Right renal pelvis (tissue), 4 donors: ENCODE measurements at places on chromosomes 11 and 22. TPM values are rescaled to one million over a fixed set of nuclear protein-coding genes. Genes with fewer than 3 reads are reported as not detected.
A peak's percentile ranks its signal among the peaks of the same experiment; 100 is the strongest.

DNA sequence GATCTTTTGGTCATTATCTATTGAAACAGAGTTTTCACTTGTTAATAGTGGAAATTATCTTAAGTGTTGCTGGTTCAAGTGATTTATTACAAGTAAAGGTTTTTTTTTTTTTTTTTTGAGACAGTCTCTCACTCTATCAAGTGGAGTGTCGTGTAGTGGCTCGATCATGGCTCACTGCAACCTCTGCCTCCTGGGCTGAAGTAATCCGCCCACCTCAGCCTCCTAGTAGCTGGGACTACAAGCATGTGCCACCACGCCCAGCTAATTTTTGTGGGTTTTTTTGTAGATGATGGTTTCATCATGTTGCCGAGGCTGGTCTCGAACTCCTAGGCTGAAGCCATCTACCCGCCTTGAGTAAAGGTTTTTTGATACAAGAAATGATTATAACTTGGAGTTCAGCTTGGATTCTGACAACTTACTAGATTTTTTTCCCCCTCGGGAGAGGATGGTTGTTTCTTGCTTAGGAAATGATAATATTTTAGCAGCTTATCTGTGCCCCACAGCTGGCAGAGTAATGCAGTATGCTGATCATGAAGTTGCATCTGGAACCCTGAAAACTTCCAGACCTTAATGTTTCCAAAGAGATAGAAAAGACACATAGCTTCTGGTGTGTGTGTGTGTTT, 68.9 kb downstream of the MTMR3 start:
- no peak for DNase-seq

The SESN3 gene
- 89.7 TPM for polyA plus RNA-seq

The KAT5 gene
- polyA plus RNA-seq, result 69.9 TPM

- DNase-seq, result no peak
Measured at GRCh38 chr11:120514541-120515121, 3.1 kb downstream of the GRIK4 start.

The GLB1L3 gene
- polyA plus RNA-seq, result 1.00 TPM

DNA sequence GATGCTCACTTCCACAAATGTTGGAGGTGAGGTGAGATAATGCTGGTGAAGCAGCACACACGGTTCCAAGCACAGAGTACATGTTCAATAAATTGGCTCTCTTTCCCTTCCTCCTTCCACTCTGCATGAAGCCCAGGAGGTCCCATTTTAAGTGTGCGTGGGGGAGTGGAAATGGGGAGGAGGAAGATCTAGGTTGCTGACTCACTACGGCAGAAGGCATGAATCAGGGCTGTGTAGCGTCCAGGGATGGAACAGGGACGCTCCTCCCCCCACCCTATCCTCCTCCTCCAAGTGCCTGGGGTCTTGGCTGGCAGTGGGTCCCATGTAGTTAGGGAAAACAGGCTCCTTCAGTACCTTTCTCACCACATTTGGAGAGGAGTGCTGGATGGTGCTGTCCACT, 44.2 kb downstream of the TRIM66 start:
- no peak for DNase-seq

DNA sequence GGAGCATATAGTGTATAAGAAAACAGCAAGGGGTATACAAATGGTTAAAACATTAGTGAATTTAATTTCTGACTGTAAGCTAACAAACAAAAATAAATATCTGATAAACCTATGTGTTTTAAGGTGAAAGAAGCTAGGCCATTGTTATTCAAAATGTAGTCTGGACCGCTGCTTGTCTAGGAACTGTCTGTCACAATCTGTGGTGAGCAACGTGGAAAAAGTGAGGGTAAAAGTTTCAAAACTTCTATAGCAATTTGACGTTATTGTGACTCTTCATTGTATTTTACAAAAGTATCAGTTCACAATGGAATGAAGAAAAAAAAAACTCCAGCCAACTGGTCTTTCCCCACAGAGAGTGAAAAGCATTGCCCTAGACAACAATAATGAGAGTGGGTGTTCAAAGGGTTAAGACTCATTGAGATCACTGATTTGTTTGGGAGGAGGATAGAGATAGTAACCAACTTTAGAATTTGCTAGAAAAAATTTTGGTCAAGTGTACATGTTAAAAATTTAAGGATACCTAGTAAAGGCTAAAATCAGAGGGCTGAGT, 79.1 kb downstream of the UVRAG start:
- no peak for DNase-seq

DNA sequence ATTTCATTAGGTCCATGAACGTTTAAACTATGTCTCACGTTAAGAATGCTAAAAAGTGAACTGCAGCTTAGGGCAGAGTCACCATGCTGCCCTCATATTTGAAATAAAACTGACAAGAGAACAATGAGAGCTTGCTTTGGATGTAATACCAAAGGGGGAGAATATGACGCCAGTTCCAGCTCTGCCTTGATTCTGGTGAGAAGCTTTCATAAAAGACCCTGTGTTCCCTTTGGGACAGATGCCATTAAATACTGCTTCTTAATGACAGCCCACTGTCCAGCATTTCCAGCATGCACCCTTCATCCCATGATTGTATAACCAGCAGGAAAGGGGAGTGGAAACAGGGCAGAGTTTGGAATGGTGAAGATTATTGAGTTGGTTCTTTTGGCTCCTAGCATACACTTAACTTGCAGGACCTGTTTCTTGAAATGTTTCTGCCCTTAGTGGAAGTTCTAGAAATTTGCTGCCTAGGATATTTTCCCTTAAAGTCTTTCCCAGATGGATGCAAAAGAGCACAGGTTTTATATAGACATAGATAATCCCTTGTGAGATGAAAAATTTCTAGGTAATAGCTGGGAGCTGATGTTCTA, 139.3 kb upstream of the LDLRAD3 start:
- no peak for DNase-seq

The HTR3A gene
- polyA plus RNA-seq, result 0.17 TPM

The MMP12 gene
- 1.7 TPM for polyA plus RNA-seq

The CEND1 gene
- 0.96 TPM for polyA plus RNA-seq

The SLC22A25 gene
- polyA plus RNA-seq, result not detected

DNA sequence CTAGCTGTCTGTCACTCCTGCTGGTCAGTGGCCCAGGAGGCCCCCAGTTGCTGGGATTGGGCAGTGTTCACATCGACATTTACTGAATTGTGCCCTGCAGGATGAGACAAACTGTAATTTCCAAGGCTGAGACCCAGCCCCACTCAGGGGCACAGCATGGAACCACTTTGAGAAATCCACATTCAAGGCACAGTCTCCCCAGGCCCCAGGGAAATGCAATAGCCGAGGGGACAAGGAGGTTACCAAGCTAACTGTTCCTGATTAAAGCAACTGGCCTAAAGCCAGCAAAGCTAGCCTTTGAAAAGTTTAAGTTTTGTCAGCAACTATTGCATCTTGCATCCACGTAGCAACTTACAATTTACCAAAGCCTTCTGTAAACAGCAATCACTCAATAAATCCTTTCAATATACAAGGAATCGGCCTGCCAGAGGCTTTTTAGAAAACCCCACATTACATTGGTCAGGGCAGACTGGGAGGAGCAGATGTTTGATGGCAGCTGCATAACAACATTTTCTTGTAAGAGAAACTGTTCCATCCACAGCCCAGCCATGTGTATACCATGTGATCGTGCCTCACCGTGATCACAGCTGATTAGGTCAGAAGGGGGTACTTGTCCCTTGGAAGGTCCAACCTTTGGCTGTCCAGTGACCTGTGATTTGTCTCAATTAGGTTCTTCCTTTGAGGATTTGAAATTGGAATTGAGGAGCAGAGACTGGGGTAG, 103.9 kb downstream of the TENM4 start:
- no peak for DNase-seq

The GAS2 gene
- polyA plus RNA-seq, result 11.5 TPM

DNA sequence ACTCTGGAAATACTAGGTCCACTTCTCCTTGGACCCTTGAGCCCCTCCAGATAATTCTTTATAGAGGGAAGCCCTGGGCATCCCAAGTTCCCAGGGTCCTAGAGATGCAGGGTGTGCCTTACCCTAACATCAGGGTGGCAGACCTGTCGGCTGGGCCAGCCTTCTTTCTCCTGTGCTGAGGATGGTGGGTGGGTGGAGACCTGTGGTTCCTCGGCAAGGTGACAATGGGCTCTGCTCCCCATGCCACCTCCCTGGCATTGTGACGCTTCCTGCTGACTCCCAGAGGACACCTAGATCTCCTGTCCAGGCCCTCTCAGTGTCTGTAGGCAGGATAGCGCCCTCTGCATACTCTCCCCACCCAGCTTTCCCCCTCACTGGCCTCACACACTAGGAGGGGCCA, 3.8 kb upstream of the DERL3 start:
- no peak for DNase-seq

The MMP27 gene
- not detected for polyA plus RNA-seq

DNA sequence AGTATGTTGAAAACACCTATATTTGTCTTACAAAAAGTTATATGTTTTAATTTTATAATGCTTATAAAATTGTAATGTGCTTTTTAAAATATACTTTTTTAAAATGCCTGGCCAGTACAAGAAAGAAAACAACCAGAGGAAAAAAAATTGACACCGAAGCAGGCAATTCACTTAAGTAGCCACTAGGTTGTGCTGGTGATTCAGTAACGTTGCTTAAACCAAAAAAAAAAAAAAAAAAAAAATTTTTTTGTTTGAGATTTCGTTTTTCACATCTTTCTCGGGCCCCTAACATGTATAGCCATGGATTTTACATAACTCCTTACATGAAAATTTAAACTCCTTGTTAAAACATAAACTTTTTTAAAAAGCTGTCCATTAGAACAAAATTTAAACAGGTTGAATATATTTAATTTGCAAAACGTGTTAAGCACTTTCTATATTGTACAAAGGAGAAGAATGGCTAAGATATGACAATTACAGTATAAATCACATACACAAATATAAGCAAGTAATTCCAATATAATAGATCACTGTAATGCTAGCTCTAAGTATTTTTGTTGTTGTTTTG, 9.2 kb downstream of the OR8B4 start:
- DNase-seq, result peak; percentile 18

DNA sequence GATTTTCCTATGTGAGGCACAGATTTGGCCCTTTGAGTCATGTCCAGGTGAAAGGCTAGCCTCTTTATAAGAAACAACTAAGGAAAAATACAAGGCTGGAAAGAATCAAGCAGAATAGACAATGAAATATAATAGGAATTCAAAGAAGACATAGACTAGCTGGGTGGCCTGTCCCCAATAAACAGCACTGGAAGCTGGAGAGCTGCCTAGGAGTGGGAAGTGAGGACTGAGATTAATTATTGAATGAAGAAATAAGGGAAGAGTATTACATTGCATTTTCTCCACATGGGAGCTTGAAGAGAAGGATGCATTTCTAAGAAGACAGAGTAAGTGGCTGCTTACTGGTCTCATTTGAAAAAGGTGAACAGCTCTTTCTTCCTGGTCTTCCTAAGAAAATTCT, 100.0 kb downstream of the CCDC34 start:
- no peak for DNase-seq

GRCh38 chr11:115425250-115425649, 79.0 kb downstream of the CADM1 start:
- DNase-seq, result no peak

DNA sequence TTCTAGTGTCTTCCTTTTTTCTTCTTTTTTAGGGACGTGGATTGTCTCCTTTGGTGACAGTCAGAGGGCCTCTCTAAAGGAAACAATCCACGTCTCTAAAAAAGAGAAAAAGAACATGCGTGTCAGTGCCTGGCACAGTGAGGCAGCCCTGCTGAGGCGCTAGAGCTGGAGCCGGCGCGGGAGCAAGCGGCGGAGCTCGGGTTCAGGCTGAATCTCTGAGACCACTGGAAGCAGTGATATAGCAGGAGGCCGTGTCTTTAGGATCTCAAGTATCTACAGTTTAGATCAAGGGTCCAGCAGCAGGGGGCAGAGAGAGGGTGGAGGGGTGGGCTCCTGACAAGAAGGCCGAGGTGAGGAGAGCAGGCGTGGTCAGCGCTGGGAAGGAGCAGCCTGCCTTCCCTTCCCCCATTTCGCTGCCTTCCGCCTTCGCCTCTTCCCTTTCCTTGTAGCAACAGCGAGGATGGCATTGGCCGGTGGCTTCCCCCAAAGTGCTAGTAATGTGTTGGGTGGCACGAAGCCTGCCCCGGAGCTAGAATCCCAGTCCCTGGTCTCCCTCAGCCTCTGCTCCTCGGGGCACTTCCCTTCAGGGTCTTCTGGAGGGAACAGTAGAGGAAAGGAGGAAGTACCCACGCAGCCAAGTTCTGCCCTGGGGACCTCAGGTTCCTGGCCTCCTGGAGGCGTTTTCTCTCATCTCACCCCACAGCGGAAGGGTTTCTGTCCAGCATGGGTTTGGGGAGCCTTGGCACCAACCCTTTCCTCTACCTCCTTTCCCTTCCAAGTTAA, 28.2 kb upstream of the RAB1B start:
- DNase-seq, result no peak

The GPHA2 gene
- 2.8 TPM for polyA plus RNA-seq

The SHISAL1 gene
- polyA plus RNA-seq, result 2.5 TPM

DNA sequence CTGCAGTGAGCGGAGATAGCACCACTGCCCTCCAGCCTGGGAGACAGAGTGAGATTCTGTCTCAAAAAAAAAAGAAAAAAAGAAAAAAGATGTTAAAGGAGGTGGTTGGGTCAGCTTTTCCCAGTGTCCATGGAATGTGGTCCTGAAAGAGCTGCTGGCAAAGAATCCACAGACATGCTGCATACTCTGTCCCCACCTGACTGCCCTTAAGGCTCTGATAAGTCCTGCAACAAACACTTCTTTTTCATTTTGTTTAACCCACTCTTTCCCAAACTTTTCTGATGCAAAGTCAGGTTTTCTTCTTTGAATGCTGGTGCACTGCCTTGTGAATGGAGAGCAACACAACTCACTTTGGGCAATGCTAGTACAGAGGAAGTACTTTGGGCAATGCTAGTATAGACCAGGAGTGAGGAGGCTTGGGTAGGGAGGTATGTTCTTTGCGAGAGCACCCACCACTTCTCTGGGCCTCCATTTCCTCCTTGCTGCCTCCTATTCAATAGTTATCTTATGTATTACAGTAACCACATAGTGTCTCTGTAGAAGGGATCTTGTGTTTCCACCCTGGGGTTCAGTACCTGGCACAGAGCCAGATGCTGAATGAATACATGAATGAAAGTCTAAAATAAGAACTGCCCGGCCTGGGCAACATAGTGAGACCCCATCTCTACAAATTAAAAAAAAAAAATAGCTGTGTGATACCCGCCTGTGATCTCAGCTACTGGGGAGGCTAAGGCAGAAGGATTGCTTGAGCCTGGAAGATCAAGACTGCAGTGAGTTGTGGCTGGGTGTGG, 18.9 kb downstream of the LIF start:
- no peak for DNase-seq

DNA sequence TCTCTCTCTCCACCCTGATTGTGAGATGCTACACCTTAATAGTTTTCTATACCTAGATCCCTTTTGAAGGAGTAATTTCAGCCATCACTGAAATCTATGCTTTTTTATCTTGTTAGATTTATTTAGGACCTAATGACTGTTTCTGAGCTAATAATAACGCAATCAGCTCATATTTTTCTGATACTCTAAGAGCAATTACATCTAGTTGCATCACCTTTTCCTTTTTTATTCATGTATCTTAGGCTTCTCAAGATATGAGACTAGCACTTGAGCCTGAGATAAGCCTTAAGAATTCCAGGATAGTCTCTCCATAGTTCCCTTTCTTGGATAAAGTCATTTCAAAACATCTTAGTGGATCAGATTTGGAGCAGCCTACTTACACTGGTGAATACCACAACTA, 25.1 kb upstream of the CAVIN3 start:
- DNase-seq, result no peak

The C22orf42 gene
- not detected for polyA plus RNA-seq

GRCh38 chr11:130675371-130675821, 227.0 kb downstream of the ADAMTS15 start:
- DNase-seq, result peak; percentile 56

The TSSK2 gene
- polyA plus RNA-seq, result not detected

The OSBP2 gene
- 4.9 TPM for polyA plus RNA-seq

The ABCG4 gene
- polyA plus RNA-seq, result 0.80 TPM

The KCNJ5 gene
- polyA plus RNA-seq, result 4.4 TPM

The OR8G1 gene
- polyA plus RNA-seq, result not detected

GRCh38 chr11:109641549-109641948, 219.6 kb downstream of the C11orf87 start:
- peak; percentile 31 for DNase-seq
